ENCODE measurements at places on chromosomes 12 and 14.
A peak's percentile ranks its signal among the peaks of the same experiment; 100 is the strongest.

- peak; percentile 26 for DNase-seq
Observed at GRCh38 chr14:72104011-72104613, 171.9 kb downstream of the RGS6 start.

- DNase-seq = no peak
Observed at GRCh38 chr12:1167784-1168183, 176.8 kb downstream of the ERC1 start.

- DNase-seq = no peak
Observed at GRCh38 chr12:121663610-121663929, 5.9 kb downstream of the MORN3 start.

DNA sequence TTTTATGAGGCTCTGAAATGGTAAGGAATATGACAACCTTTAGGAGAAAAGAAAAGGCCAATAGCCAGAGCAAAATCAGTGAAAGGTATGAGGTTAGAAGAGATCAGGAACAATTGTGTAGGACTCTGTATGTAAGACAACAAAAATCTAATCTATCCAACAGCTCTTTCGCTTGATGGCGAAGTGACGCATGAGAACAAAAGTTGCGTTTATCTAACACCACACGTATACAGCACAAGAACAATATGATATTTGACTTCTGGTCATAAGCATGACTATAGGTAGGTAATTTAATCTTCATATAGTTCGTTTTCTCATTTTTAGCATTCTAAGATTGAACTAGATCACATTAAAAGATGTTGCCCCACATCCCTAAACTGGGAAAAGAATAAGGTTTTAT lies 1.5 kb downstream of the CLECL1 start:
- no peak for DNase-seq

DNA sequence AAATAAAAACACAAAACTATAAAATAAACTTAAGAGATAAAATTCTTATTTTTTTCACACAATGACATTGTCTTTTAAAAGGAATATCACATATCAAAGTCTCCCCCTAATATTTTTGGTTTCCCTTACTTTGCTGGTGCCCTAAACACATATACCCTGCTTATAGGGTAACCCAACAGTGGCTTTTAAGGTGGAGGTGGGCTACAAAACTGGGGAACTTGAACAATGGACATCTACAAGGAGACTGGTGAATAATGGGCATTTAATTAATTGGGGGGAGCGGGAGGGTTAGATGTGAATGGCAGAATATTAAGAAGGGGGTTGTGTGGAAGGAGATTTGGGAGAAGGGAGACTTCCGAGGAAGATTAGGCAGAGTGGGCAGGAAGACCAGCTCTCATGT lies 9.6 kb downstream of the B4GALNT1 start:
- DNase-seq = no peak

DNA sequence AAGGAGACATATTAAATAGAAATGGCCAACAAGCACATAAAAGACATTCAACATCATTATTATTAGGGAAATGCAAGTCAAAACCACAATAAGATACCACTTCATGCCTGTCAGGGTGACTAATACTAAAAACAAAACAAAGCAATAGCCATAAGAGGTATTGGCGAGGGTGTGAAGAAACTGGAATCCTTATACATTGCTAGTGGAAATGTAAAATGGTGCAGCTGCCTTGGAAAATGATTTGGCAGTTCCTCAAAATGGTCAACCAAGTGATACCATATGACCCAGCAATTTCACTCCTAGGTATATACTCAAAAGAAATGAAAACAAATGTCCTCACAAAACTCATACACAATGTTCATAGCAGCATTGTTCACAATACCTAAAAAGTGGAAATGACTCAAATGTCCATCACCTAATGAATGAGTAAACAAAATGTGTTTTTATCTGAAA lies 27.0 kb downstream of the GPR135 start:
- DNase-seq = no peak

GRCh38 chr12:70178038-70178437 lies 65.2 kb upstream of the CNOT2 start:
- no peak for DNase-seq

- no peak for DNase-seq
Observed at GRCh38 chr12:110798461-110798860, 48.3 kb upstream of the CCDC63 start.

DNA sequence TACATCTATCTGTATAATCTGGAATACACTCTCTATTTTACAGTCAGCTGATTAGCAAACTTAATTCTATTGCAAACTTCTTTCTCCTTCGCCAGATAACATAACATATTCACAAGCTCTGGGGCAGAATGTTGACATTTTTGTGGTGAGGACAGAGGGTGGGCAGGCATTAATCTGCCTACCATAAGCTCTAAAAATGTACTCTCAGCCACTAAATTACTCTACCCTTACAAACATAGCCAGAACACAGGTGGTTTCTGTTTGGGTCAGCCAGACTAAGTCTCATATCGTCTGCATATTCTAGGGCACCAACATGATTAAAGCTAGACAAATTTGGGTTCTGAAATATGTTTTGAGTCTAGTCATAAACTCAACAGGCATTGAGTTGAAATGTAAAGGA lies 90.1 kb downstream of the SLC6A15 start:
- no peak for DNase-seq

- DNase-seq = no peak
Observed at GRCh38 chr12:43882578-43883178, 46.8 kb downstream of the TMEM117 start.
